ENCODE measurements at places on chromosomes 1 and 21.

DNA sequence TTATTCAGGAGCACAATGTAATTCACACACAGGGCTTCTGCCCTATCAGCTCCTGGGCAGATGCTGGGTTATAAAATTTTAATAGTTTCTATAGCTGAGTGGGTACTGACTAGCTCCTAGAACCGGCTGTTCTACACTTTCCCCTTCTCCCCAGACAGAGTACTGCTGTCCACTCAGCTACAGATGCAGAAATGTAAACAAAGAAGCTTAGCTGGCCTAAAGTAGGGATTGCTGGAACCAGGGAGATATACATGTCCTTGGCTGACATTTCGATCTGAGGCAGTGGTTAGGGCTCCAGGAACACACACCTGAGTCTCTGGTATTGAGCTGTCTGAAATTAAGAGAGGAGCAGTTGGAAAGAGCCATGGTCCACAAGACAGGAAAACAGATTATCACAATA lies 211.5 kb upstream of the USP24 start:
- DNase-seq, result no peak

- no peak for DNase-seq
Measured at GRCh38 chr1:97334454-97334853, 586.4 kb downstream of the DPYD start.

DNA sequence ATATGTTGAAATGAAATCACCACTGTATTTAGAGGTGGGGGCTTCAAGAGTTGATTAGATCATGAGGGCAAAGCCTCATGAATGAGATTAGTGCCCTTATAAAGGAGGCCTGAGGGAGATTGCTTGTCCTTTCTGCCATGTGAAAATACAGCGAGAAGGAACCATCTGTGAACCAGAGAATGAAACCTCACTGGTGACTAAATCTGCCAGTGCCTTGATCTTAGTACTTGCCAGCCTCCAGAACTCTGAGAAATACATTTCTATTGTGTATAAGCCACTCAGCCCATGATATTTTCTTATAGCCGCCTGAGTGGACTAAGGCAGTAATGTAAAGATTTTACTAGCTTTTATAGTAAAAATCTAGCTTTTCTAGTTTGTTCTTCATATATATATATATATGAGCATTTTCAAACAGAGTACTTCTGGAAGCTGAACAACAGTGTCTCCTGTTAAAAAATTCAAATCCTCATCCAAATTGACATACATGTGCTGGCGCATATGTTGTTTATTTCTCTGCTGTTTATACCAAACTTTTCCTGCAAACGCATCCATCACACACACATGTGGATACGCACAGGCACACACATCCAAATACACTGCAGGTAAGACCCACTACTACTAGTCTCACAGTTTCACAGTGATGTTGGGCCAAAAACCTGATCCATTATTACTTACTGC lies 213.1 kb downstream of the RGS7 start:
- DNase-seq, result no peak

DNA sequence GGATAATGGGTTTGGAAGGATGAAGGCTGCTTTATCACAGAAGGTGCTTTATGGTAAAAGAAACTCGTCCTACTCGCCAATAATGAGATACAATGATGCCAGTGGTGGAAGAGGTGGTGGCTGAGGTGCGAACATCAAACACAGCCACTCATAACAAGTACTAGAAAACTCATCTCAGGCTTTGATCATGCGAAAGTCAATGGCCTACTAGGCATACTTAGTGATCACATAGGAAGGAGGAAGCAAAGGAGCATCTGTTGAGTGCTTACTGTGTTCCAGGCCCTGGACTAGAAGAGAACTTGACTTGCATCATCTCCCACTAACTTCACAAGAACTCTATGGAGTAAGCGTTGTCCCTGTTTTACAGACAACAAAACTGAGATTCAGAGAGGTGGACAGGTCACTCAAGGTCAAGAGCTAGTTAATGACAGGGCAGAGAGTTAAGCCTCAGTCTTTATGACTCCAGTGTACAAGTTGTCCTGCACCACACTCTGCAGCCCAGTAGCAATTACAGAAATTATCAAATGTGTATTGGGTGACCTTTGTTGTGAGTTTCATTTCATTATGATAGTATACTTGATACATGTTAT lies 33.6 kb downstream of the RUNX1 start:
- no peak for DNase-seq

DNA sequence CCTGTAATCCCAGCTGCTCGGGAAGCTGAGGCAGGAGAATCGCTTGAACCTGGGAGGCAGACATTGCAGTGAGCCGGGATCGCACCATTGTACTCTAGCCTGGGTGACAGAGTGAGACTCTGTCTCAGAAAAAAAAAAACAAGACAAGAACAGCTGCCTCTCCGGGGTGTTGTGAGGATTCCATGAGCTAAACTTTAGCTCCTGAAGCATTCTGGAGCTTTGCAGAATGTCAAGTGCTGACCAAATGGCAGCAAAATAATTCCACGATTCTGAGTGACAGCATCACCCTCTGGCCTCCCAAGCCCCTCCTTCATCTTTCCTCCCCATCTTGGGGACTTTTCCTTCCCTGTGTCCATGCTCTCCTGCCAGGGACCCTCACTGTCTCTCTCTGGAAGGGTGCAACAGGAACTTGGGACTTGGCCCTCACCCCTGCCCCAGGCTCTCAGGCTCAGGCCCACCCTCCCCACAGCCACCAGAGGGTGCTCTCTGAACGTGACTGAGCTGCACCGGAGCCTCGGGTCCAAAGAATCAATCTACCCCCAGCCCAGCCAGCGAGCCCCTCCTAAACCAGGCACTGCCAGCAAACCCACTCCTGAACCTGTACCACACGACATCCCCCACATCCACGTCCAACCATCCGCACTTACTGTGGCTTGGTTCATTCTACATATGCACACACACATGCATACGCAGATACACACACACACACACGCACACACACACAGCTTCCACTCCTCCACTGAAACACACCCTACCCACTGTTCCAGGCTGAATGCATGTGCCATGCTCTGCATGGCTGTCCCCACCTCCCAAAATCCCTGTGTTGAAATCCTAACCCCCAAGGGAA lies 45.7 kb downstream of the ACOT7 start:
- DNase-seq, result peak; percentile 63

- no peak for DNase-seq
Measured at GRCh38 chr1:180964595-180964994, 51.9 kb downstream of the KIAA1614 start.

DNA sequence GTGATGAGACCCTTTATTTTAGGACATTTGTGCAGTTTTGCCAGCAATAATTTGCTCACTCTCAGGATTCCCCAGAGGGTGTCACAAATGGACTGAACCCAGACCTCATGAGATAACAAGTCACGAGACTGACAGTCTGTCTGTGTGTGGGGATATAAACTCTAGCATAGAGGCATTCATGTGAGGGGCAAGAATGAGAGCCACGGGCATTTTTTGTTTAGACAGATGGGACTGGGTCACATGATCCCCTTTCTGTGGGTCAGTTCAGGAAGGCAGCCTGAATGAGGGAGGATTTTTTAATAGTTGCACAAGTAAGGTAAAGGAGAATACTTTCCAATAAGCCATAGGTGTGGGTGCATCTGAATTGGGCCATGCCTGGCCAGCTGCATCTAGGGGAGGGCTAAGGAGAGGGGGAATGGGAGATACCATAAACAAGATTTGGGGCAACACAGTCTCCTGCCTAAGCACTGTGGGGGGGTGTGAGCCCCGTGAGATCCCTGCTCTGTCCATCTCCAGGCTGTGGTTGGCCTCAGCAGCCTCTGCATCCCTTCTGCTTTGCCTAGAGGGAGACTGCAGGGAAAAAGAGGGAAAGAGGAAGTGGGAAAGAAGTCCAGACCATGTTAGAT lies 66.6 kb downstream of the NAV1 start:
- no peak for DNase-seq

DNA sequence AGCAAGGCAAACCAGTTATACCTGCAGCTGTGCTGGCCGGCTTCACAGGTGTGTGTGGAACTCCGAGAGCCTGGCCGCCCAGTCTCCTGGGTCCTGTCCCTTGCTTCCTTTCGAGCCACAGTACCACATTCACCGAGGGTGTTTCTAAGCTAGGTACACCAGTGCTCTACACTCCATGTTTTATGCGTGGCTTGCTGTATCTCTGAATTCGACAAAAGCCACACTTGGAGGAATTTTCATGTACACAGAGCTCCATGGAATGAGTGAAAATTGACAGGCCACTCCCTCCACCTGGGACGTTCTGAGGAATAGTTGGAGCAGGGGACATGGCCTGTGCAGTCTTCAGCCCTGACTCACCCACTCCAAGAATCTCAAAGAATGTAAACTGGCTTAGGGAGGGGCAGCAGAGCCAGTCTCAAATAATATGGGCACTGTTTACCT lies 14.0 kb downstream of the ETS2 start:
- no peak for DNase-seq

- no peak for DNase-seq
Measured at GRCh38 chr1:6028042-6028850, 17.4 kb upstream of the KCNAB2 start.

DNA sequence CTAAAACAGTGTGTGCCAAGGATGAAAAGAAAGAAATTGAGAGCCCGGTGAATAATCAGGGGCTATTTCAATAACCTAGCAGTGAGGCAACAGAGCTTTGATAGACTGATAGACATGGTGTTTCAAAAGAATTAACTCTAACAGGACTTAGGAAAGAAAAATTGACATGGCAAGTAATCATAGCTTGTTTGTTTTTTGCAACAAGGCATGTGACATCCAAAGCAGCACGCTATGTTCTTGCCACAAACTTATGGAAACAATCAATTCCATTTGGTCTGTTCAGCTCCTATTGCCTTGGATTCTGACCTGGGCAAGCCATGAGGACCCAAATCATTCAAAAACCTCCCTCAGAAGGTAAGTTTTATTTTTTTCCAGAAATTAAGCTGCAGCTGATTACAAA lies 608.5 kb downstream of the SMYD3 start:
- DNase-seq, result no peak

GRCh38 chr1:209612646-209613399 lies 29.3 kb downstream of the CAMK1G start:
- no peak for DNase-seq

- no peak for DNase-seq
Measured at GRCh38 chr21:45050797-45051489, 23.4 kb upstream of the ADARB1 start.

DNA sequence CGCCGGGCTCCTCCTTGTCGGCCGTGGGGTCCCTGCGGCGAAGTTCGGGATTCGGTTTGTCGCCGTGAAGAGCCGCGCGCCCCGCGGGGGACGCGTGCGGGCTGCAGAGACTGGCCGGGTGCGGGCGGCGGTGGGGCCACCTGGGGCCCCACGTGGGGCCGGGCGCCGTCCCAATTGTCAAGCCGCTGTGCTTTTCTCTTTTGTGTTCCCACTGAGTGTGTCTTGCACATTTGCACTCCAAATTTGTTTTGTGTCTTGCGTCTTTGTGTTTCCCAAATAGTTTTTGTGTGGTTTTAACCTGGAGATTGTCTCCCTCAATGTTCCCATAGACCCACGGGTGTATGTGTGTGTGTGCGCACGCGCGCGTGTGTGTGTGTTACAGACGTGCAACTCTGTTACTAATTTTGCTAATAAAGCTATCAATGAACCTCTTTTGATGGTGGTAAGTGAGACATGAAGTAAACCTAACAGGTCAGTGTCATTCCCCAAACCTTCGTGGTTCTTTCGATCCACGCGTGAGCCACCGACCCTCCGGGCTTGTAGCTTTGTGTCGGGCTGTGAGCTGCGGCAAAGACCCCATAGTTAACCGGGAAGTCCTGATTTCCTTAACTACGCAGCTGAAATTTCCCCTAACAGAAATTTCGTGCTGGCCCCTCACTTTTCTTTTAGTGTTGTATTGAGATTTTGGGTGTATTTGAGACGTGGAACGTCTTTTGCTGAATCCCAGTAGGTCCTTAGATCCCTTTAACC lies 708 bp downstream of the PRDM2 start:
- no peak for DNase-seq

- DNase-seq, result no peak
Measured at GRCh38 chr21:28523367-28523766, 469.3 kb downstream of the LTN1 start.

- no peak for DNase-seq
Measured at GRCh38 chr1:210374600-210374953, 45.9 kb downstream of the HHAT start.

GRCh38 chr1:21229246-21230000 lies 52.7 kb upstream of the EIF4G3 start:
- no peak for DNase-seq

DNA sequence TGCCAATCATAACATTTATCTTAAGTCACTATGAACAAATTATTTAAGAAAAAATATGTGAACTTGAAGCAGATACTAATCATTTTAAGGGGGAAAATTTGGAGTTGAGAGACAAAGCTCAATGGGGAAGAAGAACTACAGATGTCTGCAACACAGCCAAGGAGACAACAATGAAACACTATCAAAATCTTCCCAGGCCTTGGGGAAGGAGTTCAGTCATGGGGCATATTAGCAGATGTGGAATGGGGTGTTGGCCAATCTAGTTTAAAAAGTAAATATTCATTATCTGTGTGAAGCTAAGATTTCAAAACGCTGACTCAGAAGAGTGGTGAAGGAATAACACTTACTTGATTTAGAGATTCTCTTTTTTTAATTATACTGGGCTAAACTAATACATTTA lies 671.6 kb upstream of the ZP4 start:
- no peak for DNase-seq

- DNase-seq, result no peak
Measured at GRCh38 chr1:80896781-80897356, 903.9 kb upstream of the ADGRL2 start.

GRCh38 chr1:199794105-199794863 lies 233.2 kb upstream of the NR5A2 start:
- no peak for DNase-seq

DNA sequence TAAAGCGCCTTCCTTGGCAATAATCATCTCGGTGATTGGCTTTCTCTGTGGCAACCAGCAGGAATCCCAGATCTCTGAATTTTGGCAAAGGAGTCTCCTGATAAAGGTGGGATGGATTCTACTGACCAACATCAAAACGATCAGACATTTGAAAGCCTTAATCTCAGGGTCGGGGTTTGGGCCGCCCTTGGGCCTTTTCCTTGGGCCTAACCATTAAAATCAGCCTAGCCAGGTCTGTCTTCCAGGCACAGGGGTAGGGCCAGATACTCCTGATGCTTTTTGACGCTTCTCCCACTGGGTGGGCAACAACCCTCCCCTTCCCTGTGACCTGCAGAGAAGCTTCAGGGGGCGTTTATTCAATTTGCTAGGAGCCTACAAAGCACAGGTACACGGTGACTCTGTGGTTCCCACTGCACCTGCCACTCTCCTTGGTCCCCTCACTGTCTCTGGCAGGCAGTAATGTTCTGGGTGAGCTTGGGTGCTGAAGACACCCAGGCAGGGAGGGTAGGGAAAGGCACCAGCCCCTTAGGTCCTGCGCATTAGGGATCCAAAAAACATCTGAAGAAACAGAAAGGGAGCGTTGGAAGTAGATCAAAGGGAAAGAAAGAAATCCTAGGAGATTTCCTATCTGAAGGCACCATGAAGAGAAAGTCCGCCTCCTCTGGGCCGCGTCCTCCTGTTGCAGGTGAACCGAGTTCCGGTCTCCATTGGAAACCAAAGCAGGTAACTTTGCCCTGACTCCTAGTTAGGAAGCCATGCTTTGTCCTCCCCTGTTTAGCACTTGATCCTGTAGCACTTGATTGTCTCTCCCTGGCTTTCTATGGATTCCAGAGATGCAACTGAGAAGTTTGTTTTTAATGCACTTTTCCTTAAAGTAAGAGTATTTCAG lies 12.3 kb downstream of the RNU1-2 start:
- no peak for DNase-seq

- DNase-seq, result no peak
Measured at GRCh38 chr1:44934791-44935190, 51.6 kb downstream of the EIF2B3 start.

GRCh38 chr1:237227476-237227875 lies 185.5 kb downstream of the RYR2 start:
- no peak for DNase-seq
